Activated CD8-positive, alpha-beta memory T cell treated with anti-CD3 and anti-CD28 coated beads for 4 hours (primary cell): ENCODE measurements at places on chromosomes 2 and 18.

GRCh38 chr2:188477564-188478103 lies 186.0 kb downstream of the GULP1 start:
- no peak for DNase-seq

GRCh38 chr2:23093513-23093912 lies 291.5 kb upstream of the KLHL29 start:
- no peak for DNase-seq

GRCh38 chr2:177239053-177239452 lies 25.5 kb downstream of the NFE2L2 start:
- DNase-seq: no peak

DNA sequence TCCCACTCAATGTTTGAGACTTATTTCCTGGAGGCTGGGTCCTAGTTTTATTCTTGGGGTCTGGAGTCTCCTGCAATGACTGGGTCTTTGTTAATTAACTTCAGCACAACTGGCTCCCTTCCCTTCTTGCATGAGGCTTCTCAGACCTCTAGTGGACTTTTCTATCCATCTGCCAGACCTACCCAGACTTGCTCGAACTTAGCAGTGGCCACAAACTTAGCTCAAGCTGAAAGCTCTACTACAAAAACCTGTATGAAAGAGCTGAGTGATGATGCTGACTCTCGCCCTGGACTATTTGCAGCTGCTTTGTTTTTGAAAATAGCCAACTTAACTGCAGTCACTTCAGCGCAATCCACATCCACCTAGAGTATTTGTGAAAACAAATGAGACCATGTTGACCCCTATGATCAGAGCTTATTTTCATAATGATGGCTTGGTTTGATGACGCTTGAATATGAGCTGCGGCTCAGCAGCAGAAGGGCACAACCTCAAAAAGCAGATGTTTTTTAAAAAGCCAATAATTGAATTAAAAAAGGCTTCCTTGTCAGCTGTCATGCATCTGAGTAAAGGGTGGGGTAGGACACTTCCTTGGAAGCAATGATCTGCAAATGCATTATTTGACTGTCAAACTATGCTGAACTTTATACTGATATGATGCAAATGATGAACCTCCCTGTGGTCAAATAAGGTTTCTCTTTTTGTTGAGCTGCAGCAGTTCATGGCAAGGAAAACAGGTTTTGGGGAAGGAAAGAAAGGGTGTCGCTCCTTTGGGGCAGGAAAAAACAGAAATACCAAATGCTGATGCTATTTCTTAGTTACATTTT lies 10.6 kb upstream of the ANXA4 start:
- DNase-seq: no peak

- no peak for DNase-seq
These were observed 121.2 kb downstream of the IRS1 start for GRCh38 chr2:226678422-226678821.

GRCh38 chr2:62527478-62528210 lies 21.6 kb upstream of the TMEM17 start:
- DNase-seq: no peak

DNA sequence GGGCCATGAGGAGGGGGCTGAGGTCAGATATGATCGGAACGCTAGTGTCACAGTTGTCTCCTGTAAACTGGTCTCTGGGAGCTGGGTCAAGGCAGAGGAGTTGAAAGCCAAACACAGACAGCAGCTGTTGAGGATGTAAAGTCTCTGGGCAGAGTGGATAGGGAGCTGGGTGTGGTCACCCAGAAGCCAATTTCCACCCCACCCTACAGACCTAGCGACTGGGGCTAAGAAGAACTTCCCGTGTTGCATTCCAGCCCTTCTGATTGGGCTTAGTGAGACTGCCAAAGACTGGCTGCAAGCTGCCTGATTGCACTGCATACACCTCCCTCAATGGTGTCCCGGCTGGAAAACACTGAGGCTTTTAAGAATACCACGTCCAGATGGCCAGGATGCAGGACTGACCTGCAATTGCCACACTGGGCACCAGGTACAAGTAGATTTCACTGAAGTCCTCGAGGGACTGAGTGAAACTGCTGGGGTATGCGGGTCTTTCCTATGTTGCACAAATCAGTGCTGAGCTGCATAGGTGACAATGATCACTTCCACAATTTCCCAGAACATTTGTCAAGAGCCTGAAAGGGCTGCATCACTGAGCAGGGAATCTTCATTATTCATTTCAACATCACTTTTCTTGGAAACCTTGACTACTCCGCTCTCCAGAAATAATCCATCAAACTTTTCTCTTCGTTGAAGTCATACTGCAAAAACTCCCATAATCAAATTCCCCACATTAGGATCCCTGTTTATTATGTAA lies 43.1 kb upstream of the EML4 start:
- DNase-seq: no peak

- no peak for DNase-seq
These were observed 39.2 kb upstream of the TTN start for GRCh38 chr2:178846458-178846802.

DNA sequence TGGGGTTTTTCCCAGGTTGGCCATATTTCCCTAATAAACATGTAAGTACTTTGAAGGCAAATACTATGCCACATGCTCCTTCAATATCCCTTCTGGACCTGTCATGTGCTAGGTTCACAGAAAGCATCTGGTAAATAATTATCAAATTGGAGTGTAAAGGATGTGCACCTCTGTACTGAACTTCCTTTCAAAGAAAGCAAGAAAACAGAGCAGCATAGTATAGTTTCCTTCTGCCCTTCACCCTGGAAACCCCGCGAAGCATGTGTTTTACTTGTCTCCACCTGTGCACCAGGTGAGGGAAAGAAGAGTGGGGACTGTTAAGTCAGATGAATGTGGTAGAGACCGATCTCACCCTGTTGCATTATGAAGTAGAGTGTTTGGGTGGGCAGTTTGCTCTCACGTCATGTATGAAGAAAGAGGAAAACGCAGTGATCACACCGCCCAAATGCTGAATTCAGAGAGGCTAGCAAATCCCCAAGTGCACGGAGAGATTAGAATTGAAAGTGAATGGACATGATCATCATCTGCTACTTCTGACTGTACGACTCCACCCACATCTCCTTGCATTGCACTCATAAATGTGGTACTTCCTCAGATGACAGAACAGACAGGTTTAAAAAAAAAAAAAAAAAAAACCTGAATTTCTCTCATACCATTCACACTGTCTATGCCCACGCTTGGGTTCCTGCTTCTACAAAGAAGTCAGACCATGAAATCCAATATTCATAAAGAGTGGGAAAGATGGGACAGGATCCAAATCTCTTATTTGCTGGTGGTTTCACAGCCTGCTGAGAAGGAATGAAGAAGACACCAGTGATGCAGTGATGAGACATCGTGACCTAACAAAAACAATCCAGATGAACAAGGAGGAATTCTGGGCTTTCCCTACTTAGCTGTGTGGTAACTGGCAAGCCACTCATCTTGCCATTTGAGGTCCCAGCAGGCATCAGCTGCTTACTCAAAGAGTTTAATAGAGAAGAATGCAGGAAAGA lies 448.6 kb downstream of the BCL11A start:
- no peak for DNase-seq

DNA sequence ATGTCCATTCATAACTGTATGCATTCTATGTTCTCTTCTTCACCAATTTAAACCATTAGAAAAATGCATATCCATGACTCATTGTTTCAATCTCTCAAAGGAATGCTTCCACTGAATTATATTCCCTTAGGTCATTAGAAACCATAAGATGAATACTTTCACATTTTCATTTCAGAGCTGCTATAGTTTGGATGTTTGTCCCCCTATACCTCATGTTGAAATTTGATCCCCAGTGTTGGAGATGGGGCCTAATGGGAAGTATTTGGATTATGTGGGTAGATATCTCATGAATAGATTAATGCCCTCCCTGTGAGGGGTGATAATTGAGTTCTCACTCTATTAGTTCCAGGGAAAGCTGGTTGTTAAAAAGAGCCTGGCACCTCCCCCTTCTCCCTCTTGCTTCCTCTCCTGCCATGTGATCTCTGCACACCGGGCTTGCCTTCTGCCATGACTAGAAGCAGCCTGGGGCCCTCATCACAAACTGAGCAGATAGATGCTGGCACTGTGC lies 35.7 kb downstream of the THUMPD2 start:
- DNase-seq: no peak

DNA sequence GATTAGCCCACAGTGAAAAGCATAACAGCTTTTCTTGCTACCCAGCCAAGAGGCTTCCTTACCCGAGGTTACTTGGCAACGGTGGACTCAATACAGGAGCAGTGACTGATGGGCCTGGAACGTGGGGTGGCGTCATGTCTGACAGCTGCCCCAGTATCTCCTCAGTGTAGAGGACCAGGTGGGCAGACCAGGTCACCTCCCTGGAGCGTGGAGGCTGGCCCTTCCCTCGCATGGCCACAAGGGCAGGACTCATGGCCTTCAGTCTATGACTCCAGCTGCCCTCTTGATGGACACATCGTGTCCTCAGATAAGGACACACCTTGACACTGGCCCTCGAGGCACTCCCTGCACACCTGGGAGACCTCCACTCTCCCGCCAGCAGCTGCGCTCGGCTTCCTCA lies 6.4 kb downstream of the ASPRV1 start:
- no peak for DNase-seq

DNA sequence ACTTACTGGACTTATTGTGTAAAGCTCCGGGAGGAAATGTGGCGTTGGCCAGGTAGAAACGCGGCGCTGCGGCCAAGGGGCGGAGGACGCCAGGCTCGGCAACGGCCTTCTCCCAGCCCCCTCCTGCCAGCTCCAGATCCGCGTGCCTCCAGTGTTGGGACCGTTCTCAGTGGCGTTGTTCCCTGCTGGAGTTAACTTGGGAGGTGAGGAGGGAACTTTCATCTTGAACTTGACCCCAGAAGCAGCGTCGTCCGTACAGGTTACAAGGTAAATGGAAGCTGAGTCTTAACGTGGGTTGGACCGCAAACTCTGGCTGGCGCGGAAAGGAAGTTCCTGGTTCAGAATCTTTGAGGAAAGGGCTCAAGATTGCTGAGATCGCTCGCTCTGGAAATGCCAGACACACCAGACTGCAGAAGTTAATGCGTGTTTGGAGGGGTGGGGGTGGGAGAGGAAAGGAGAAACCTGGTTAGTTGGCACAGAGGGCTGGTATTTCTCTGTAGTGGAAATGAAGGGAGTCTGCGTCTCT lies 1.3 kb downstream of the TANC1 start:
- no peak for DNase-seq

GRCh38 chr2:162890690-162891311 lies 52.2 kb upstream of the KCNH7 start:
- DNase-seq: no peak

- DNase-seq: no peak
These were observed 91.5 kb upstream of the CCBE1 start for GRCh38 chr18:59788791-59789106.

DNA sequence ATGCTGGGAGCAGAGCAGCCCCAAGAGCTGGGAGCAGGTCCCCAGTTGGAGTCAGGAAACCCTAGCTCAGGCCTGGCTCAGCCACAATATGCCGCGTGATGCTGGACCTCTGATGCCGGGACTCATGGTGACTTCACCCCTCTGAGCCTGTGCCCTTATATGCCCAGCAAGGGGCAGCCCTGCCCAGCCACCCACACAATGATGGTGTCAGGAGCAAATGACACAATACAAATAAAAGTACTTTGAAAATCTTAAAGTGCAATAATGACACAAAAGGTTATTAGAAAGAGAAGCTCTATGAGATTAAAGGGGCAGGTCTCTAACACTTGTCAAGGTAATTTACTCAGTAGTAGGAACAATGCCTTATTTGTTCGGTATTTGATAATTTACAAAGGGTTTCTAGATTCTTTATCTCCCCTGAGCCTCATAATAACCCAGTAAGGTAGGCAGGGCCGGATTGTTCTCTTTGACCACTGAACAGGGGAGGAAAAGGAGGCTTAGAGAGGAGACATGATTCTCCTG lies 18.3 kb upstream of the KIF3C start:
- DNase-seq: no peak

DNA sequence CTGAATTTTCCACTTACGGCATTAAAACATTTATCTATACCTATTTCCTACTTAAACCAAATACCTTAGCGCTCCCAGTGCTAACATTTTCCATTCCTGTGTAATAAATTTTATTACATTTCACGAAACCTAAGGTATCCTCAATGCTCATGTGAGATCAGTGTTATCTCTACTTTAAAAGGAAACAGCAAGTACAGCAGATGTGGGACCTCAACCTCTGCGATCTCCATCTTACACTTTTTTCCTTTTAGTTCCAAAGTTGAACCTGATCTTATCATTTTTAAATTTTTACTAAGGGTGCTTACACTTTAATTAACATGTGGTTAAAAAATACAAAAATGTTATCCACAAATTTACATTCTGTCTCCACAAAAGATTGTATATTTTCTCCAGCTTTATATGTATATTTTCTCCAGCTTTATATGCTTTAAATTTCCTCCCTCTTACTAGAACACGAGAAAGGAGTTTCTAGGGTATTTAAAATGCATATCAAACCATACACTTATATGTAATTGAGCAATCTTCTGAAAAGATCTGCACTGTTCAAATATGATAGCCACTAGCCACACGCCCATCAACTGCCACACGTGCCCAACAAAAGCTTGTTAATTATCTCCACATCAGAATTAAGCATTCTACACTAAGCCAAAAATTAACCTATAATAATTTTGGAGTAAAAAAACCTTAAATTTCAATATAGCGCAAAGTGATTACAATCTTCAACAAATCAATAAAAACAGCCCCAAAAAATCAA lies 38.1 kb downstream of the MBOAT2 start:
- no peak for DNase-seq

GRCh38 chr2:165081276-165081675 lies 122.6 kb downstream of the SCN3A start:
- no peak for DNase-seq

DNA sequence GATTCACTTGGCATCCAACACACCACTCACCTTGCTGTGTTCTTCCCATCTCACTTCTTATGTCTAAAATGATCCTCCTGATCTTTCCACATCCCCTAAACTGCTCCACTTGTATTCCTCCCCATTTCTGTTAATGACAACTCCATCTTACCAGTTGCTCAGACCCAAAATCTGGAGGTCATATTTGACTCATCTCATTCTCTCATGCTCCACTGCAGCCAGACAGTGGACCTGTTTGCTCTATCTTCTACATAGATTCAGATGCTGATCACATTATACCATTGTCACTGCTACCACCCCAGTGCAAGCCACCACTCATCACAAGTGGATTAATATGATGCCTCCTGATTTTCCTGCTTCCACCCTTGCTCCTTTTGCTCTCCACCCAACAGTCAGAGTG lies 7.9 kb upstream of the NABP1 start:
- DNase-seq: no peak

- DNase-seq: no peak
These were observed 32.4 kb downstream of the NGEF start for GRCh38 chr2:232980683-232981082.

GRCh38 chr2:205216580-205216979 lies 465.7 kb upstream of the NRP2 start:
- no peak for DNase-seq

GRCh38 chr2:175366815-175367214 lies 185.3 kb upstream of the ATP5MC3 start:
- DNase-seq: no peak

- DNase-seq: no peak
These were observed 42.6 kb upstream of the MAPRE2 start for GRCh38 chr18:34998661-34999060.
